ENCODE measurements at places on chromosomes 11 and 22. TPM values are rescaled to one million over a fixed set of nuclear protein-coding genes. Genes with fewer than 3 reads are reported as not detected.

The DEUP1 gene
- not detected for total RNA-seq

The FAM181B gene
- 1.5 TPM for total RNA-seq

GRCh38 chr11:78132475-78132874 lies 7.0 kb downstream of the ALG8 start:
- H3K27ac ChIP-seq: no peak overlapping the region
- H3K4me3 ChIP-seq: no peak overlapping the region
- no peak for ATAC-seq
- H3K4me1 ChIP-seq: no peaks in the 10 kb centered on the region

- H3K36me3 ChIP-seq: no peaks in the 10 kb centered on the region
- no peak overlapping the region for H3K4me3 ChIP-seq
- no peaks in the 10 kb centered on the region for H3K27me3 ChIP-seq
- no peak overlapping the region for H3K27ac ChIP-seq
- no peaks in the 10 kb centered on the region for H3K4me1 ChIP-seq
- no peak for ATAC-seq
Measured at GRCh38 chr22:30731658-30732057, 37.0 kb downstream of the OSBP2 start.

- H3K4me1 ChIP-seq: no peaks in the 10 kb centered on the region
- ATAC-seq: no peak
- H3K27ac ChIP-seq: no peak overlapping the region
- H3K36me3 ChIP-seq: no peaks in the 10 kb centered on the region
- H3K4me3 ChIP-seq: no peak overlapping the region
- no peaks in the 10 kb centered on the region for H3K27me3 ChIP-seq
Measured at GRCh38 chr11:95517453-95517852, 272.1 kb downstream of the FAM76B start.

GRCh38 chr11:68776442-68777235 lies 25.3 kb upstream of the TESMIN start:
- no peak for ATAC-seq
- H3K4me1 ChIP-seq: peaks cover 17% of the 10 kb centered on the region
- H3K4me3 ChIP-seq: no peak overlapping the region
- no peak overlapping the region for H3K27ac ChIP-seq
- H3K36me3 ChIP-seq: peaks cover 10% of the 10 kb centered on the region

DNA sequence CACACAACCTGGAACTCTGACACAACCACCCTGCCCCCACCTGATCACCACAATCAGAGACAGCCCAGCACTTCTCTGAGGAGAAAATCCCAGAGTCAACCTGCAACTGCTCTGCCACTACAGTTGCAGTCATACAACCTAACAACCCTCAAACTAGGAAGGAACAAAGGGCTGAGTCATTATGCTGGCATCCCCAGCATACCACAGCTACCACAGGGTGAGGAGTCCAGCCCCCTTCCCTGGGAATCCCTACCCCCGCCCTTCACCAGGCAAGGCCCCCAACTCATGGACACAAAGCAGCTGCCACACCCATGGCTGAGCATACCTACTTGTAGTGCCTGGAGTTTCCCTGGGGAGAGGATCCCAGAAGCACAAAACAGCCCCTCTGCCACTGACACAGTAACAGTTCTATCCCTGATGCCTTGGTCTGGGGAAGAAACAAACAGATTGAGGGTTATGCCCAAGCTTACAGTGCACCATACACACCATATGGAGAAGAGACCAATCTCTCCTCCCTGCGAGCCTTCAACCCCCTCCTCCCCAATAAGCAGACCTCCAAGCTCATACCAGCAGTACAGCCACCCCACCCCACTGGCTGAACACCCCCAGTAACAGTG lies 68.5 kb upstream of the C11orf58 start:
- no peak for ATAC-seq
- no peaks in the 10 kb centered on the region for H3K27me3 ChIP-seq
- H3K4me1 ChIP-seq: no peaks in the 10 kb centered on the region
- no peaks in the 10 kb centered on the region for H3K36me3 ChIP-seq
- H3K27ac ChIP-seq: no peak overlapping the region

The LMO2 gene
- 7.0 TPM for total RNA-seq

The FBLN1 gene
- 597 TPM for total RNA-seq

- H3K27ac ChIP-seq: no peak overlapping the region
- no peak overlapping the region for H3K4me3 ChIP-seq
- H3K4me1 ChIP-seq: peaks cover 6% of the 10 kb centered on the region
- no peaks in the 10 kb centered on the region for H3K36me3 ChIP-seq
Measured at GRCh38 chr11:11163236-11163635, 189.8 kb downstream of the CSNK2A3 start.

GRCh38 chr22:35202376-35202775 lies 54.9 kb upstream of the HMGXB4 start:
- peaks cover 17% of the 10 kb centered on the region for H3K27me3 ChIP-seq
- no peaks in the 10 kb centered on the region for H3K36me3 ChIP-seq
- no peak overlapping the region for H3K27ac ChIP-seq
- no peaks in the 10 kb centered on the region for H3K4me1 ChIP-seq
- no peak overlapping the region for H3K4me3 ChIP-seq
- ATAC-seq: no peak

- H3K4me1 ChIP-seq: no peaks in the 10 kb centered on the region
- no peak for ATAC-seq
- H3K36me3 ChIP-seq: no peaks in the 10 kb centered on the region
- no peak overlapping the region for H3K4me3 ChIP-seq
- H3K27ac ChIP-seq: no peak overlapping the region
Measured at GRCh38 chr11:126764231-126764630, 236.3 kb downstream of the KIRREL3 start.

DNA sequence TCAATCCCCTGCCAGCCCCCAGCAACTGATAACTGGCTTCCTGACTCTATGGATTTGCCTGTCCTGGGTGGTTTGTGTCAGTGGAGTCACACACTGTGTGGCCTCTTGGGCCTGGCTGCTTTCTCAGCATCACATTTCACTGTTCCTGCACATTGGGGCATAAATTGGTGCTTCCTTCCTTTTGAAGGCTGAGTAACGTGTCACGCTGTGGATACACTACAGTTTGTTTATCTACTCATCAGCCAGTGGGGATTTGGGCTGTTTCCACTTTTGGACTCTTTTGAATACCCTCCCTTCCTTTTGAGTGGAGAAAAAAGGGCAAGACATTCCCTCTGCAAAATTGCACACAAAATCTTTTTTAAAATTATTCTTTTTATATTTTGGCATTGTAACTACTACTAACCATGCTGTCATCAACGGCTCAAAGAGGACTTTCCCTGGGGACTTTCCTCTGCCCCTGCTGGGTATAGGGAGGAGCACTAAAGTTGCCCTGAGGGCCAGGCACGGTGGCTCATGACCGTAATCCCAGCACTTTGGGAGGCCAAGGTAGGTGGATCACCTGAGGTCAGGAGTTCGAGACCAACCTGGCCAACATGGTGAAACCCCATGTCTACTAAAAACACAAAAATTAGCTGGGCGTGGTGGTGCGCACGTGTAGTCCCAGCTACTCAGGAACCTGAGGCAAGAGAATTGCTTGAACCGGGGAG lies 7.8 kb upstream of the CELSR1 start:
- H3K27ac ChIP-seq: peak overlapping the region; percentile 92
- ATAC-seq: no peak
- peaks cover 1% of the 10 kb centered on the region for H3K27me3 ChIP-seq
- H3K4me1 ChIP-seq: peaks cover 60% of the 10 kb centered on the region
- no peaks in the 10 kb centered on the region for H3K36me3 ChIP-seq

The PATE4 gene
- total RNA-seq: not detected

GRCh38 chr11:76770642-76771445 lies 12.3 kb upstream of the TSKU start:
- peak; percentile 81 for ATAC-seq
- no peaks in the 10 kb centered on the region for H3K36me3 ChIP-seq
- peaks cover 86% of the 10 kb centered on the region for H3K4me1 ChIP-seq
- H3K27ac ChIP-seq: peak overlapping the region; percentile 58
- H3K4me3 ChIP-seq: no peak overlapping the region
- H3K27me3 ChIP-seq: no peaks in the 10 kb centered on the region

DNA sequence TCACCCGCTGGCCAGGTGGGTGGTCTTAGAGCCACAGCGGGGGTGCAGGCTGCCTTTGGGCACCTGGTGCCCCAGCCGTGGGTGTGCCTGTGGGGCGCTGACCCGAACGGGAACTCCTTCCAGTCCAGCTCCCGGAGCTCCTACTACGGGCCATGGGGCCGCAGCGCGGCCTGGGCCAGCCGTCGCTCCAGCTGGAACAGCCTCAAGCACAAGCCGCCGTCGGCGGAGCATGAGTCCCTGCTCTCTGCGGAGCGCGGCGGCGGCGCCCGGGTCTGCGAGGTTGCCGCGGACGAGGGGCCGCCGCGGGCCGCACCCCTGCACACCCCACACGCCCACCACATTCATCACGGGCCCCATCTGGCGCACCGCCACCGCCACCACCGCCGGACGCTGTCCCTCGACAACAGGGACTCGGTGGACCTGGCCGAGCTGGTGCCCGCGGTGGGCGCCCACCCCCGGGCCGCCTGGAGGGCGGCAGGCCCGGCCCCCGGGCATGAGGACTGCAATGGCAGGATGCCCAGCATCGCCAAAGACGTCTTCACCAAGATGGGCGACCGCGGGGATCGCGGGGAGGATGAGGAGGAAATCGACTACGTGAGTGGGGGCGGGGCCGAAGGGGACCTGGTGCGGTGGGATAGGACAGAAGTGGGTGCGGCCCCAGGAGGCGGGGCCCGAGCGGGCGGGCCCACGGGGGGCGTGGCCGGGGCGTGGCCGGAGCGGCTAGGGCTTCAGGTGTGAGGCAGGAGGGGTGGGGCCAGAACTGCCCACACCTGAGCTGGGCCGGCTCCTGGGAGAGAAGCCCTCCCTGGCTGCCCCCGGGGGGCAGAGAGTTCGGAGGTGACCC lies 91.5 kb downstream of the CACNA1I start:
- H3K36me3 ChIP-seq: no peaks in the 10 kb centered on the region
- peaks cover 100% of the 10 kb centered on the region for H3K27me3 ChIP-seq
- H3K4me3 ChIP-seq: peak overlapping the region; percentile 25

The C11orf68 gene
- total RNA-seq: 19.4 TPM

DNA sequence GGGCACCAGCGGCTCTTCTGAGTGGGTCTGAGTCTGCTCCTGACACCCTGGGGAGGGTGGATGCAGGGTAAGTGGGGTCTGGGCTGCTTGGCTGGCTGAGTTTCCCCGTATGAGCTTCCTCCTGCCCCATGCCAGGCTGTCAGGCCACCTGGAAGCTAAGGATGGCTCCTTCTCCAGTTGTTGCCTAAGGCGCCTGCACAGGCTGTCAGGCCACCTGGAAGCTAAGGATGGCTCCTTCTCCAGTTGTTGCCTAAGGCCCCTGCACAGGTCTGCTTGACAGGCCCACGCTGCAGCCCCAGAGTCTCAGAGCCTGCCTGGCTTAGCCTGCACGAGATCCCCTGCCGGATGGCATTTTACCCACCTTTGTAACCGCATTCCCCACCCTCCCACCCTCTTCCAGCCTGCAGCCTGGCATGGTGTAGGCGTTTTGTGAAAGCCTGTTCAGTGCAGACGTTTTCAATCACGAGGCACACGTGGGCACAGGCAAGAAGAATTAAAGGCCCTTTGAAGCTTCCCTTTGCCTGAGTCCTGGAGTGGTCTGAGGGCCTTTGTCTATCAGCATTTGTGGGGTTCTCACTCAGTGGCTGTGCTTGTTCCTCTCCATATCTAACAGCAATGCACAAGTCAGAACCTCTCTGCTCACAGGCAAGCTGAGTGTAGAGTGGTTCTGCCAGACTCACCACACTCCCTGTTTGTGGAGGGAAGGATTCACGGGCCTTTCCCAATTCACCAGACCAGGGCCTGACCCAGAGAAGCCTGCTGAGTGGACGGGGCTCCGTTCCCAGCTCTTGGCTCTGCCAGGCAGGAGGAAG lies 40.2 kb upstream of the B3GAT1 start:
- no peak overlapping the region for H3K4me3 ChIP-seq
- ATAC-seq: no peak
- peaks cover 14% of the 10 kb centered on the region for H3K27me3 ChIP-seq
- H3K36me3 ChIP-seq: no peaks in the 10 kb centered on the region
- H3K27ac ChIP-seq: no peak overlapping the region

GRCh38 chr11:89201138-89201537 lies 23.5 kb downstream of the TYR start:
- no peaks in the 10 kb centered on the region for H3K27me3 ChIP-seq
- H3K4me3 ChIP-seq: no peak overlapping the region
- ATAC-seq: no peak
- H3K27ac ChIP-seq: no peak overlapping the region

DNA sequence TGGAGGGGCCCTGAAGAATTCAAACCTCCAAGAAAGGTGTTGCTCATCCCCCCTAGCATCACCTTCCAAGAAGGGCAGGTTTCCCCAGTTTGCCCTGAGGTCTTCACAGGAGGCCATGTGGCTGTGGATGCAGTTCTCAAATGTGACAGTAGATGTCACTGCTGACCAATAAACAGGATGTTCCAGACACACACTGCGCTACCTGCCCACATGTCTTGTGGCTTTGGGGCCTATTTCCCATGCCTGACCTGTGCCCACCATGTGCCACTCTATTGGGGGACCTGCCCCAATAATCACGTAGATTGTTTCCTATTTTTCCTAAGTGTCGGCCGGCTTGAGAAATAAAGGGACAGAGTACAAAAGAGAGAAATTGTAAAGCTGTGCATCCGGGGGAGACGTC lies 4.5 kb downstream of the GSTT2 start:
- H3K27ac ChIP-seq: no peak overlapping the region
- H3K36me3 ChIP-seq: no peaks in the 10 kb centered on the region
- ATAC-seq: no peak
- no peaks in the 10 kb centered on the region for H3K4me1 ChIP-seq
- H3K27me3 ChIP-seq: no peaks in the 10 kb centered on the region

The INSC gene
- total RNA-seq: 1.9 TPM

- ATAC-seq: peak; percentile 20
- no peaks in the 10 kb centered on the region for H3K36me3 ChIP-seq
- no peak overlapping the region for H3K4me3 ChIP-seq
- H3K4me1 ChIP-seq: peaks cover 50% of the 10 kb centered on the region
- H3K27me3 ChIP-seq: no peaks in the 10 kb centered on the region
Measured at GRCh38 chr11:65491614-65492386, 7.0 kb upstream of the MALAT1 start.

GRCh38 chr22:21657360-21658032 lies 8.3 kb upstream of the PPIL2 start:
- H3K27me3 ChIP-seq: peaks cover 79% of the 10 kb centered on the region
- ATAC-seq: peak; percentile 75
- H3K4me3 ChIP-seq: peak overlapping the region; percentile 25
- H3K4me1 ChIP-seq: peaks cover 18% of the 10 kb centered on the region
- no peaks in the 10 kb centered on the region for H3K36me3 ChIP-seq
- H3K27ac ChIP-seq: peak overlapping the region; percentile 17

GRCh38 chr22:36771356-36772063 lies 4.4 kb downstream of the IFT27 start:
- ATAC-seq: no peak
- peaks cover 20% of the 10 kb centered on the region for H3K36me3 ChIP-seq
- no peak overlapping the region for H3K4me3 ChIP-seq
- no peak overlapping the region for H3K27ac ChIP-seq
- H3K4me1 ChIP-seq: peaks cover under 1% of the 10 kb centered on the region

DNA sequence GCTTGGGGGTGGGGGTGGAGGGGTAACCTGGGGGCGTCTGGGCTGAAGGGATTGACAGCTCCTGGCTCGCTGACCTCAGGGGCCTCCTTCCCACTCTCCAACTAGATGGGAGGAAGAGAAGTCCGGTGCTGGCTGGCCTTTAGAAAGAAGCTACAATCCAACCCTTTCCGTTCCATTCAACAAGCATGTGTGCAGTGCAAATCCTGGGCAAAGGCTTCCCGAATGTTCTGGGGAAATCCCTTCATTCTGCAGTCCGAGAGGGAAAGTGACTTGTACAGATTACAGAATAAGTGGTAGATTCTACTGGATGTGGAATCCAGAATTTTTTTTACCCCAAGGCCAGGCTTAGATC lies 149.9 kb downstream of the FEZ1 start:
- peak; percentile 16 for ATAC-seq
- H3K4me1 ChIP-seq: peaks cover 9% of the 10 kb centered on the region
- no peaks in the 10 kb centered on the region for H3K27me3 ChIP-seq
- peak overlapping the region; percentile 69 for H3K27ac ChIP-seq

Data from gastroesophageal sphincter (tissue), 4 donors.